ENCODE measurements at places on chromosomes 7 and 10.

- no peak for DNase-seq
Observed at GRCh38 chr7:124071843-124072242, 39.0 kb upstream of the TMEM229A start.

GRCh38 chr10:96676272-96677112, 43.8 kb downstream of the PIK3AP1 start:
- no peak for DNase-seq

DNA sequence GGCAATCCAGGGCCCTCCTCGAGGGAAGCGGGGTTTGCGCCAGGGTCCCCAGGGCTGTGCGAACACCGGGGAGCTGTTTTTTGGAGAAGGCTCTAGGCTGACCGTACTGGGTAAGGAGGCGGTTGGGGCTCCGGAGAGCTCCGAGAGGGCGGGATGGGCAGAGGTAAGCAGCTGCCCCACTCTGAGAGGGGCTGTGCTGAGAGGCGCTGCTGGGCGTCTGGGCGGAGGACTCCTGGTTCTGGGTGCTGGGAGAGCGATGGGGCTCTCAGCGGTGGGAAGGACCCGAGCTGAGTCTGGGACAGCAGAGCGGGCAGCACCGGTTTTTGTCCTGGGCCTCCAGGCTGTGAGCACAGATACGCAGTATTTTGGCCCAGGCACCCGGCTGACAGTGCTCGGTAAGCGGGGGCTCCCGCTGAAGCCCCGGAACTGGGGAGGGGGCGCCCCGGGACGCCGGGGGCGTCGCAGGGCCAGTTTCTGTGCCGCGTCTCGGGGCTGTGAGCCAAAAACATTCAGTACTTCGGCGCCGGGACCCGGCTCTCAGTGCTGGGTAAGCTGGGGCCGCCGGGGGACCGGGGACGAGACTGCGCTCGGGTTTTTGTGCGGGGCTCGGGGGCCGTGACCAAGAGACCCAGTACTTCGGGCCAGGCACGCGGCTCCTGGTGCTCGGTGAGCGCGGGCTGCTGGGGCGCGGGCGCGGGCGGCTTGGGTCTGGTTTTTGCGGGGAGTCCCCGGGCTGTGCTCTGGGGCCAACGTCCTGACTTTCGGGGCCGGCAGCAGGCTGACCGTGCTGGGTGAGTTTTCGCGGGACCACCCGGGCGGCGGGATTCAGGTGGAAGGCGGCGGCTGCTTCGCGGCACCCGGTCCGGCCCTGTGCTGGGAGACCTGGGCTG, 26.0 kb downstream of the PRSS2 start:
- peak; percentile 63 for DNase-seq

GRCh38 chr10:99975942-99976809, 33.6 kb downstream of the DNMBP start:
- no peak for DNase-seq

DNA sequence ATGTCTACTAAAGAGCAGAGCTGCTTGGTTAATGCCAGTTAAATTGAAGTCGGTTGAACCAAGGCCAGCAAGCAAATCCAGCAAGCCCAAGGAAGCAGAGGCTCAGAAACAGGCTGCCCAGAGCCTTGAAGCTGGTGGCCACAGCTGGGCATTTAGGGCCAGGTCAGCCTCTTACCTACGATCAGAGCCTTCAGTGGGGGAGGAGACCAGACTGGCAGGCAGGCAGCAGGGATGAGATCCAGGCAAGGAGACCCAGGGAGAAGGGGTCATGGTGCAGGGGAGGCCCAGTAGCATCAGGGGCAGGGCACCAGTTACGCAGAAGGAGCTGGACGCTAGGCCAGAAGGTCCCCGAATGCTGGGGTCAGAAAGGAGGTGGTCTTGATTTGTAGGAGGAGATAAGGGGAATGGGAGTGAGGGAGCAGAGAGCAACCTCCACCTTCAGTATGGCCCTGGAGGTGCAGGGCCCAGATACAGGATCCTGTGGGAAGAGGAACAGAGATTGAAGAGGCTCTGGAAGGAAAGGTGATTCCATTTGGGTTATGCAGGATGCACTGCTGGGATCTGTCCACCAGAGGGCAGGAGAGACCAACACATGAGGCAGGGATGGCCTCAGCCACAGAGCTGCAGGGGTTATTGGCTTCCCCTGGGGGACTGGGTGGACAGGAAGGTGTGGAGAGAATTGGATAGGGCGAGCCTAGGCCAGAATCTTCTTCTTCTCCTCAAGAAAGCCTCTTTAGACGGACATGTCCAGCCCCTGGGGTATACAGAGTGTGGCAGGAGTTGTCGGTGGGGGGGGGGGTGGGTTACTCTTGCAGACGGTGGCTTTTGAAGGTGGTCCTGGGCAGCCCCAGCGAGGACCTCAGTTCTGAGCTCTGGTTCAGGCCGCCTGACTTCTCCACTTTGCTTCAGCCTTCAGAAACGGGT, 132.6 kb upstream of the PODXL start:
- DNase-seq: peak; percentile 82

DNA sequence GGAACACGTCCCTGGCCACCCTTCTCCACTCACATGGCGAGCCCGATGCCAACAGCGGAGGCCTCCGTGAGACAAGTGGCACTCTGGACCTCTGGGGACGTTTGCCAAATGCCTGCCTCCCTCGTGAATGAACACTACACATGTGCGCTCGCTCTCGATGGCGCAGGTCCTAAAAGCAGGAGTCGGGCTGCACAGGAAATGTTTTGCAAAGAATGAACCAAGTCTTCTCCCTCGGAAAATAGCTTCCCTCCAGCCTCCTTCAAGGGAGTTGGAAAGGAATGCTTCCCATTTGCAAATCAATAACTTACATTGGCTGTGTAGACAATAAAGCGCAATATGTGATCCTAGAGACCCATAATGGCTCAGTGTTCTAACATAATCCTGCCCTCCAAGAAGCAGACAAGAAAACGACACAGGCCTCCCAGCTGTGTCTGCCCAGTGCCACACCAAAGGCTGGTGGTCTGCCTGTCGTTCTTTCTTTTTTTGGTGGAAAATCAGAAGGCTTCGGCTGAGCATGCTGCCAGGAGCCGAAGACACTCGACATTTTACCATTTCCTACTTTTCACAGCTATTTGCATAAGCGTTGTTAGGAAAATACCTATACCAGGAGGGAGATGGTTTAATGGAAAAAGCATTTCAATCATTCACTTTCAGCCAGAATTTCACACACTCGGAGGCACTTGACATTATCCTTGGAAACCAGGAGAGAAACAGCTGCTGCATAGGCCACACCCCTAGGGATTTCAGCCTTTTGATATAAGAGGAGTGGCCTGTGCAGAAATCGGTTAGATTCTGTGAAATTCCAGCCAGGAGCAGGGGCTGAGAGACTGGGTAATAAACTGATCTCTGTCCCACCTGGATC, 38.4 kb downstream of the ATXN7L1 start:
- peak; percentile 58 for DNase-seq

GRCh38 chr7:30136743-30137485, 2.1 kb downstream of the MTURN start:
- no peak for DNase-seq

GRCh38 chr7:90595342-90595800, 750 bp upstream of the CDK14 start:
- peak; percentile 70 for DNase-seq

- DNase-seq: no peak
Observed at GRCh38 chr10:119523895-119524719, 18.4 kb downstream of the RGS10 start.

- no peak for DNase-seq
Observed at GRCh38 chr7:102916881-102917280, 4.1 kb downstream of the LRRC17 start.

DNA sequence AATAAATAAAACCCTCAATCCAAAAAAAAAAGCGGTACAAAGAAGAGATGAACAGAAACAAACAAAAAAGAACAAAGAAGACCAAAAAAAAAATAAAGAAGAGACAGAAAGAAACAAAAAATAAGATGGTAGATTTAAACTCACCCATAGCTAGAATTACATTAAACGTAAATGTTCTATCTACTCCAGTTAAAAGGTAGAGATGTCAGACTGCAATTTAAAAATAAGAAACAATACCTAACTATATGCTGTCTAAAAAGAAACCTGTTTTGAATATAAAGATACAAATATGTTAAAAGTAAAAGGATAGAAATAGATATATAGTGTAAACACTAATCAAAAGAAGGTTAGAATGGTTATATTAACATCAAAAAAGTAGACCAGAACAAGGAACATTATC, 31.7 kb upstream of the ANAPC16 start:
- no peak for DNase-seq

DNA sequence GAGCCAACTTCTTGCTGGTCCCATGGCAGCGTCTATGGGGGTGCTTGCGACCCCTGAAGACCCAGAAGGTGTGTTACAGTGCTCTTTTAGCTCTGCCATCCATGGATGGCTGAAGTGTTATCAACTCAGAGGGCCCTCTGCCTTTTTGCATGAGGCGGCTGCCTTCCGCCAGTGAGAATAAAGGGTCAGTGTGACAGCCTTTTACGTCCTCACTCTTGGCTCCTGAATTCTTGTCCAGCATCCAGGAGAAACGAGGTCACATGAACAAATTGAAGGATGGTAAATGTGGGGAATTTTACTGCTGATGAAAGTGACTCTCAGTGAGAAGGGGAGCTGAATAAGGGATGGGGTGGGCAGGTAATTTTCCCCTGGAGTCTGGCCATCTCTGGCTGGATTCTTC, 24.1 kb downstream of the SSMEM1 start:
- DNase-seq: no peak

GRCh38 chr7:69756235-69756634, 158.0 kb downstream of the AUTS2 start:
- DNase-seq: no peak

DNA sequence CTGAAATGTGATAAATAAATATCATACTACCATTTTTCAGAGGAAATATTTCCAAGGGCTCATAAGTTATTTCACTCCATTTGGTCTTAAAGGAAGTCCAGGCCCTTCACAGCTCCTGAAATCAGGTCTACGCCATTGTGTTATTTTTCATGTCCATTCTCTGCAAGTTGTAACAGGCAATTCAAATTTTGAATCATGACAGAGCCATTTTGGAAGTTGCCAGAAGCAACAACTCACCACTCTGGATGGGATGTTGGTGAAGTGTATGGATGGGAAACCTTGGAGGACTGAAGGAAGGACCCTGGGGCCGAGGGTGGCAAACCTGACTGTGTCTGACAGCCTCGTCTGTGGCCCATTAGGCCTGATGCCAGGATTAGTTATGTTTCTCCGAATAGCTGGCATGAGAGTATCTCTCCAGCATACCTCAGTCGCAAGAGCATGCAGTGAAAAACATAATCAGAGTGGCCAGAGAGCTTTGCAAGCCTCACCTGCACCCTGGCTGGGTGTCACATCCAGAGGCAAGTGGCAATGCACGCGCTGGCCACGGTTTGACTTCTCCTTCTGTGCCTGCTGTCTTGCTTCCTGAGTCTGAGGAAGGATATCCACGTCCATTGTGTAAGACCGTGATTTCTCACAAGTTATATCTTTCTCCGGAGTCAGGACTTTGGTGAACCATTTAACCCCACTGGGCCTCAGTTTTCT, 87.1 kb downstream of the NRP1 start:
- no peak for DNase-seq

GRCh38 chr7:41992881-41993867, 243.8 kb downstream of the GLI3 start:
- DNase-seq: no peak

GRCh38 chr7:51162724-51163329, 153.8 kb downstream of the COBL start:
- DNase-seq: peak; percentile 80

Data from retina (tissue), 1 donor.